ENCODE measurements at places on chromosomes 13 and 19.

GRCh38 chr19:36030264-36031148, 2.2 kb downstream of the CLIP3 start:
- DNase-seq: no peak

DNA sequence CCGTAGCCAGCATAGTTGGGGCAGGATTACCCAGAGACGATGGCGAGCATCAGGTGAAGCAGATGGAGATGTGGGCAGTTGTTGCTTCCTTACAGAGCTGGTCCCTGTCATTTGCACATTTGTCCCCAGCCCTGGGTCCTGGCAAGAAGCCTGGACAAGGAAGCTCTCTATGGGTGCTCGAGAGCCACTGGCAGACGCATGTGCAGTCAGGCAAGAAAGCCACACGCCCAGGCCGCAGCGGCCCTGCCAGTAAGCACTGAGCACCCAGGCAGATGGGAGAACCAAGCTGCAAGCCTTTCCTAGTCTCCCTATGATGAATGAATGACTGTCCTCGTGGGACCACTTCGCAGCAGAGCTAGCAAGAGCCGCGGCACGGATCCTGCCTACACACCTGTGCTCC, 182.8 kb downstream of the FOXO1 start:
- DNase-seq: peak; percentile 89

- no peak for DNase-seq
These were observed 23.3 kb upstream of the SPART start for GRCh38 chr13:36369268-36370107.

- DNase-seq: no peak
These were observed 658 bp downstream of the CLPP start for GRCh38 chr19:6362027-6362350.

- no peak for DNase-seq
These were observed 42.3 kb downstream of the CD320 start for GRCh38 chr19:8265872-8266271.

GRCh38 chr13:110893571-110893970, 21.3 kb downstream of the ANKRD10 start:
- DNase-seq: no peak

DNA sequence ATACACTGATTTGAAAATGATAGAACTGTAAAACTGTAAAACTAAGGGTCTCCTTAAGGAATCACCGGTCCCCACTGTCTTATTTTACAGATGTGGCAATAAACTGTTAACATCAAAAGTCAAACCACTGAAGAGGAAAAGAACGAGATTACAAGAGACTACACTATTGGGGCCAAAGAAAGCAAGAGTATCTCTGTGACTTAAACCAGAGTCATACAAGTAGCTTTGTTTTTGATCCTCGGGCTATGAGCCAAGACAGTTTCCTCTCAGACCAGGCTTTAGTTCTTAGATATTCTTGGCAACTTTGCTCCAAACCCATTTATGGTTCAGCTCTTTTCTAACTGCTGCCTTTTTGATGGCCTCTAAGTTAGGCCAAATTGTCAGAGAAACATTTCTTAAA, 113.8 kb downstream of the TBC1D4 start:
- DNase-seq: no peak

DNA sequence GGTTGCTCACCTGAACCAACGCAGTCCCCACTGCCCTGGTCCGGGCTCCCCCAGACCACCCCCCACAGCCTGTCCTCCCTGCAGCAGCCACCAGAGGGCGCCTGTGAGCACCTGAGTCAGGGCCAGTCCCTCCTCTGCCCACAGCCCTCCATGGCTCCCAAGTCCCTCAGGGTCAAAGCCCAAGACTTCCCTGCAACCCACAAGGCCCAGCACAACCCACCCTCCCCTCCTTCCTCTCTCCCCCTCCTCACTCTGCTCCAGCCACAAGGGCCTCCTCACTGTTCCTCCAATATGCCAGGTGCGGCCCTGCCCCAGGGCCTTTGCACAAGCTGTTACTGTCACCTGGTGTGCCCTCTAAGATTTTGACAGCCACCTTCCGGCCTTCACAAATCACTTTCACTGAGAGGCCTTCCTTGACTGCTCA, 10.9 kb downstream of the GNA15 start:
- no peak for DNase-seq

- DNase-seq: no peak
These were observed 9.1 kb upstream of the FKRP start for GRCh38 chr19:46736531-46737297.

- DNase-seq: no peak
These were observed 2.4 kb downstream of the SHANK1 start for GRCh38 chr19:50717026-50717723.

- no peak for DNase-seq
These were observed 168.6 kb downstream of the ZNF536 start for GRCh38 chr19:30540761-30541160.

GRCh38 chr13:97273341-97273831, 51.3 kb downstream of the MBNL2 start:
- no peak for DNase-seq

DNA sequence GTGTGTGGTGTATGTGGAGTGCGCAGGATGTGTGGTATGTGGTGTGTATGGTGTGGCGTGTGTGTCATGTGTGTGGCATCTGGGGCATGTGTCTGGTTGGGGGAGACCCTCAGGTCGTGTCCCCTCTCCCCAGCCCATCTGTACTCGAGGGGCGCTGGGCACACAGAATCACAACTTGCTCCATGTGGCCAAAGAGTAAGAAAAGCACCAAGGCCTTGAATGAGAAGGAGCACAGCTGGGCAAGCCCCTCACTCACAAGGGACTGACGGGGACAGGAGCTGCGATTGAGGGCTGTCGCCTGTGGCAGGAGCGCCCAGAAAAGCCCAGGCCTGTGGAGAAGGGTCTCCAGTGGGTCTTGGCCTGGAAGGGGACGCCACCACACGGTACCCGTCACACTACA, 62.8 kb downstream of the PEPD start:
- DNase-seq: no peak

DNA sequence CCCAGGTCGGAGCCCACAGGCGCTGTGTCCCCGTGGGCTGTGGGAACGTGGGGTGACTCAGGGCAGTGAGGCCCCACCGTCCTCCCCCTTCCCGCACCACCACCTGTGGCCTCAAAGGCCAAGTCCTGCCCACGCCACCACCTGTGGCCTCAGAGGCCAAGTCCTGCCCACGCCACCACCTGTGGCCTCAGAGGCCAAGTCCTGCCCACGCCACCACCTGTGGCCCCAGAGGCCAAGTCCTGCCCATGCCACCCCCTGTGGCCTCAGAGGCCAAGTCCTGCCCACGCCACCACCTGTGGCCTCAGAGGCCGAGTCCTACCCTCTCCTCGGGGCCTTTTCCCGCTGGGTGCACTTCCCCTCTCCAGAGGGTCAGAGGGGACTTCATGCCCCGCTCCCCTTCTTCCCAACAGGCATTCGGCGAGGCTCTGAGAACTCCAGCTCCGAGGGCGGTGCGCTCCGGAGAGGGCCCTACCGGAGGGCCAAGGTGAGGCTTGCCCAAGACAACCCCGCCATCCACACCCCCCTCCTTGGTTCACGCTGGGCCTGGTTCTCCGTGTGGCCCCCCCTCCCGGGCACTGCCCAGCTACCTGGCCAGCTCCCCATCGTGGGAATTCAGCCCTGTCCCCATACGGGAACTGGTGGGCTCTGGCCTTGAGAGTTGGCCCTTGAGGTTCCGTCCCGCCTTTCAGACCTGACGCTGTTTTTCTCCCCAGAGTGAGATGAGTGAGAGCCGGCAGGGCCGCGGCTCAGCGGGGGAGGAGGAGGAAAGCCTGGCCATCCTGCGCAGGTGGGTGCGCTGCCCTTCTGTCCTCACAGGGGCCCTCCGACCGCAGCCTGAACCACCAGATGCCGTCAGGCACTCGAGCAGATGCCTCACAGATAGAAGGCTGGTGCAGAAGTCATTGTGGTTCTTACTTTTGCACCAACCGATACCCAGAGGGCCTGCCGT, 27.4 kb upstream of the F7 start:
- DNase-seq: peak; percentile 87

Measured in DMS79 (cell line).